ENCODE measurements at places on chromosomes 3 and 15.

- no peak for DNase-seq
Observed at GRCh38 chr3:105653166-105653565, 215.6 kb downstream of the CBLB start.

GRCh38 chr3:15659254-15659975 lies 57.9 kb downstream of the BTD start:
- no peak for DNase-seq

- DNase-seq, result no peak
Observed at GRCh38 chr3:157398598-157398997, 38.1 kb upstream of the PTX3 start.

- DNase-seq, result peak; percentile 35
Observed at GRCh38 chr3:7843441-7843840, 658.2 kb upstream of the LMCD1 start.

DNA sequence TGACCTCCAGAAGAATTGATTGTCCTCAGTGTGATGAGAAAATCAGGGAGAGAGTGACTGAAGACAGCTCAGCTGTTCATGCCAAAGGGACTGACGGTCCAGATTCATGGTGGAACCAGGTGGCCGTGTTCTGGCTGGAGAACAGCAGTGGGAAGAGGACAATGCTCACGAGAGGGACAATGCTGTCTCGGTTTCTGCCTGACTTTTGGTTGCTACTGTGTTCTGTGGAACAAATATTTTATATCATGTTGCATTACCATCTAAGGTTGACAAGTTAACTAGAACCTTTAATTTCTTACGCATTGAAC lies 58.0 kb upstream of the ULK4 start:
- DNase-seq, result no peak

DNA sequence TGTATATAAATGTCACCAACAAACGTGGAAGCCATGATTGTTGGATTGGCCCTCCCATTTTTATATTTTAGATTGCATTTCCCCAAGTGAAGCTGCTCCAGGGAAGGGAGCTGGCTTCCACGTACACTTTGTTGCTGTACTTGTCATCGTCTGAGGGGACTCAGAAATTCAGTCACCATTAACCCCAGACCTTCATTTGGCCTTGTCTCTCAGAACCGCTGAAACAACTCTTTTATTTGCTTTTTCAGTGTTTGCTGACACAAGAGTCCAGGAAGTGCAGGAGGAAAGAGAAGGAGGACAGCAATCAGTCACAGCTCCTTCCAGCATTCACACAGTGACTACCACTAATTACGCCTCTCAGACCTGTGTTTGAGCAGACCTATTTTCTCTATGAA lies 276.5 kb downstream of the TBL1XR1 start:
- peak; percentile 16 for DNase-seq

- no peak for DNase-seq
Observed at GRCh38 chr3:122975924-122976293, 51.7 kb downstream of the SEMA5B start.

DNA sequence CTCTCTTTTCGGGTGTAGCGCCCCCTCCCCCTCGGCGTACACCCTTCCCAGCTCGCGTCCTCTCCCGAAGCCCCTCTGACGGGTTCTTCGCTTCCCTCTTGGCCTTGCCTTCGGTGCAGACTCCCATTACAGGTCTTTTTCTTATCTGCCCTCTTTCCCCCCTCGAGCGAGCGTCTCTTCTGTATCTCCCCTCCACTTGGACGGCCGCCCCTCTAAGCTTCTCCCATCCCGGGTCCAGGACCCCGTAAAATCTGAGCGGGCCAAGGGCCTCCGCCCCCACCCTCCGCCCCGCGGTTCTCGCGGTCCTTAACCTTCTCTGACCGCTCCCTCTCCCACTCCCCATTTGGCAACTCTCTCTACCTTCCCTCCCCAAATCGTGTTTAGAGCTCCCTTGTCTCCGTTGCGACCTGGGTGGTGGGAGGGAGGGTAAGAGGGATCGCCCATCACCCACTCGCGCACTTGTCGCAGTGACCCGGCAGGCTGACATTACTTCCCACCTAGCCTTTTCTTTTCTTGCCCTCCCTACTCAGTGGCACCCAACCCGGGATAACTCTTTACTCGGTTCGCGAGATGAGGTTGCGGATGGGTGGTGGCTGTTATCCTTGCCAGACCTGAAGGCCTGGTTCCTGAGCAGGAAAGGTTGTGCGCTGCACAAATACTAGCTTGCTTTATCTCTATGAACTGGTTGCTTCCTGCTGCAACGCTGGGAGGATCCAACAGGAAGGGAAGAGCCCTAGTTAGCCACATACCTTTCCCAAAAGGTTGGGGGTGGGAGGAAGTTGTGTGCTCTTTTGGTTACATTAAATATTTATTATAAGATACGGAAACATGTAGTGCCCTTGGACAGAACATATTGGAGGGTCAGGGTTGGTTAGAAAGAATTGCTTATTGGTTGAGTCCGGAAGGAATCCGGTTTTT lies 922 bp downstream of the RAB11A start:
- DNase-seq, result peak; percentile 65

DNA sequence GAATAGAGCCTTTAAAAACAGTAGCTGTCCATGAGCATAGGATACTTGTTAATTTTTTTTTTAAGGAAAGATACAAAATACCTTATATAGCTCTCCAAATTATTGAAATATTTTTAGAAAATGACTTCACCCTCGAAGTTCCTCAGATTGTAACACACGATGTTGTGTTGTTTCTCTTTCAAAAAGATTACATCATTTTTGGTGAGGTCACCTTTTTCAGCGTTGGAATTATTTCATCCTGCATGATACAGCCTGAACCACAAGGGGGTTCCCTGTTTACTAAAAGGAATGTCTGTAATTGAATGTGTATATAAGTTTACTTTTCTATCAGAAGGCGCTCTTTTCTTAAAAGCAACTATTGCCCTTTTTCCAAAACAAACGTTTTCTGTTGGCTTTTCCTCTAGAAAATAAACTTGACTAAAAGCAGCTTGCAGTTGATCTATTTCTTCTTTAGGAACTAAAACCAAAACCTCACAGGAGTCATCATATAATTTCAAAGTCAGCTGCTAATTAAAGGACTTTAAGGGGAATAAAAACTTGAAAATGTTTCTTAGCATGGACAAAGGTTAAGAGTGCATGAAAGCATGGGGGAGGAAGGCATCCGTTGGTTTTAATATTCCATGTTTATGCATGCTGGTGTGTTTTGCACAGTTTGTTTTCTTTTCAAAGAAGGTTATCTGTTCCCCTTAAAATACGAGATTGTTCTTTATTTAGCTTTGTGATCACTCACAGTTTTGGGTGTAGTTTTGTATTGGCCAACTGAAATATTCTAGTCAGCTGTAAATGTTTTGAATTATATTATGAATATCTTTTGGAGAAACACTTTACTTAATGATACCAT lies 29.4 kb downstream of the LYSMD4 start:
- DNase-seq, result peak; percentile 83

DNA sequence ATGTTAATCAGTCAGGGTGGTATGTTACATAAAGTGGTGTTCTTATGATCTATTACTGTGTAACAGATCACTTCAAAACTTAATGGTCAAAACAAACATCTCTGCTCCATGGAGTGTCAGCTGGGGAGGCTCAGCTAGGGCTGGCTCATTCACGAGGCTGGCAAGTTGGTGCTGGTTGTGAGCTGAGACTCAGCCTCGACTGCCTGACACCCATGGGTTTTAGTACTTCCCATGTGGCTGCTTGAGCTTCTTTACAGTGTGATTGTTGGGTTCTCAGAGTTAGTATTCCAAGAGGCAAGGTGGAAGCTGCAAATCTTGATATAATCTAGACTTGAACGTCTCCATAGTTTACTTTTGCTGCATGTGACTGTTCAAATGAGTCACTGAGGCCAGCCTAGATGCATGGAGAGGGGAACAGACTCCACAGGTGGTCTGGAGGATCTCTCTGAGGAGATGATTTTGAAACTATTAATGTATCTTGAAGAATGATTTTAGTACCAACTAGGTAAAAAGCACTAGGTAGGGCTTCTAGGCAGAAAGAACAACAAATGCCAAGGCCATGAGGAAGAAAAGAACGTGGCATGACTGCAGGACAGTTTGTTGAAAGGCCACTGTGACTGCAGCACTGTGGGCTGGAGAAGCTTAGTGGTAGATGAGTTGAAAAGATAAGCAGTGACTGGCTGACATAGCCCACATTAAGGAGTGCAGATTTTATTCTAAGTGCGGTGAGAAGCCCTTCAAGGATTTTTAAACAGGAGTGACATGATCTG lies 281.1 kb upstream of the PROK2 start:
- no peak for DNase-seq

- DNase-seq, result peak; percentile 37
Observed at GRCh38 chr3:170469151-170470062, 50.7 kb downstream of the CLDN11 start.

DNA sequence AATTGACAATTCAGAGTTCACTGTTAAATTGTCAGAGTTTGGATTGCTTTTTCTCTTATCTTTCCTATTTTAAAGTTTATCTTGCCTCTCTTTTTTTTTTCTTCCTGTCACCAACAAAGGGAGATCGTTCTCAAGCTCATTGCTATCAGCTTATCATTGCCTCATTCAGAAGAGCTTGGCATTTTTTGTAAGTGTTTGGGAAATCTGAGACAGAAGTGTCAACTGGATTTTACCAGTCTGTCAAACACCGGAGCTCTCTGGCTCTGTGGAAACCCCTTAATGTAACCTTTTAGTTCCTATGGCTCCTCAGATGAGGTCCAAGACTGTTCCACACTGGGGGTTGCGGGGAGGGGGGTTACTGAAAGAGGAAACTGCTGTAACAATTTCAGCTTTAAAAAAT lies 10.6 kb upstream of the TFG start:
- DNase-seq, result no peak

GRCh38 chr3:152328841-152329240 lies 60.1 kb downstream of the MBNL1 start:
- DNase-seq, result peak; percentile 53

- no peak for DNase-seq
Observed at GRCh38 chr3:128734523-128735189, 8.7 kb downstream of the RAB7A start.

- DNase-seq, result no peak
Observed at GRCh38 chr15:77335298-77335697, 84.6 kb downstream of the PEAK1 start.

- DNase-seq, result no peak
Observed at GRCh38 chr3:155983834-155984474, 113.5 kb downstream of the GMPS start.

GRCh38 chr3:71887256-71887655 lies 102.3 kb upstream of the PROK2 start:
- no peak for DNase-seq

DNA sequence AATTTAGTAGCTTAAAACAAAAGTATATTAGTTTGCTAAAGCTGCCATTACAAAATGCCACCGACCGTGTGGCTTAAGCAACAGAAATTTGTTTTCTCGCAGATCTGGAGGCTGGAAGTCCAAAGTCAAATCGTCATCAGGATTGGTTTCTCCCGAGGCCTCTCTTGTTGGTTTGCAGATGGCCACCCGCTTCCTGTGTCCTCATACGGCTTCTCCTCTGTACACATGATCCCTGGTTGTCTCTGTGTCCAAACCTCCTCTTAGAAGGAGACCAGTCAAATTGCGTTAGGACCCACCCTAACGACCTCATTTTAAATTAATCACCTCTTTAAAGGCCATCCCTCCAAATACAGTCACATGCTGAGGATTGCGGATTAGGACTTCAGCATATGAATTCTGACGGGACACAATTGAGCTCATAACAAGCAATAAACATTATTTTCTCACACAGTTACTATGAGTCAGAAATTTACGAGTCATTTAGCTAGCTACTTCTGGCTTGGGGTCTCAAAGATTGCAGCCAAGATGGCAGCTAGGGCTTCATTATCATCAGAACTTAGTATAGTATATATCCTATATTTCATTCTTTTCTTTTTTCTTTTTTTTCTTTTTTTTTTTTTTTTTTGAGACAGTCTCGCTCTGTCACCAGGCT lies 58.4 kb downstream of the RPL39L start:
- no peak for DNase-seq

DNA sequence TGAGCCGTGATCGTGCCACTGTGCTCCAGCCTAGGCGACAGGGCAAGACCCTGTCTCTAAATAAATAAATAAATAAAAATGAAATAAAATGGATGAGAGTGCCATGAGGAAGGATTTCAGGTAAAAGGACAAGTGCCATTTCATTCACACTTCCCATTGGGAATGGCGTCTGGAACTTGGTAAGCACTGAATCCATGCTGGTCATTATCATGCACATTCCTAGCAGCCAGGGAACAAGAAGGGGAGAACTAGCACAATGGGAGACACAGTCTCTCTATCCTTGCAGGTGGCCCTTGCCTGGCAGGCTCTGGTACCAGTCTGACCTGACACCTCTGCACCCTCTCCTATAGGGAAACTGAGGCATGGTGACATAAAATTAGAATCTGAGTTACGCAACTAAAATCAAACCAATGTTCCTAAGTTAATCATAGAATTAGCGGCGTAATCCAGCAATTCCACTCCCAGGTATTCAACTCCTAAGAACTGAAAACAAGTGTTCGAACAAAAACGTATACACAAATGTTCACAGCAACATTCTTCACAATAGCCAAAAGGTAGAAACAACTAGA lies 70.8 kb upstream of the MFGE8 start:
- DNase-seq, result no peak

DNA sequence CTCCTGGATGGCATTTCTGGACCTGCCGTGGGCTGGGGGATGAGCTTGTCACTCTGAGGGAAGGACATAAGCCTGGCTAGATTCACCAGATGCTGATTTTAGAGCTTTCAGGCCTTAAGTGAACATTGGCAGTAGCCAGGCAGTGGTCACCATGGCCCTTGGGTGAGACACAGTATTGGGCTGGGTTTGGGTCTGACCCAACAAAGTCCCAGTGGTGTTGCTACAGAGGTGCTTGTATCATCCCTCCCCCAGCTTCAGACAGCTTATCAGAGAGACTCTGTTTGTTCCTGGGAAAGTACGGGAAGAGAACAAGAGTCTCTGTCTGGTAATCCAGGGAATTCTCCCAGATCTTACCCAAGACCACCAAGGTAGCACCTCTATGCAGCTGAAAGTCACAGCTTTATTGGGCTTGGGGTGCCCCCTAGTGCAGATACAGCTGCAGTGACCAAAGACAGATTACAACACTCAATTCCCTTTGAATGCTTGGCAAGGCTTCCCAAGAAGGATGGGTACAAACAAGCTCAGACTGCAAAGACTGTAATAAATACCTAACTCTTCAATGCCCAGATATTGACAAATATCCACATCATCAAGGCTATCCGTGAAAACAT lies 9.8 kb upstream of the RUVBL1 start:
- DNase-seq, result peak; percentile 40

DNA sequence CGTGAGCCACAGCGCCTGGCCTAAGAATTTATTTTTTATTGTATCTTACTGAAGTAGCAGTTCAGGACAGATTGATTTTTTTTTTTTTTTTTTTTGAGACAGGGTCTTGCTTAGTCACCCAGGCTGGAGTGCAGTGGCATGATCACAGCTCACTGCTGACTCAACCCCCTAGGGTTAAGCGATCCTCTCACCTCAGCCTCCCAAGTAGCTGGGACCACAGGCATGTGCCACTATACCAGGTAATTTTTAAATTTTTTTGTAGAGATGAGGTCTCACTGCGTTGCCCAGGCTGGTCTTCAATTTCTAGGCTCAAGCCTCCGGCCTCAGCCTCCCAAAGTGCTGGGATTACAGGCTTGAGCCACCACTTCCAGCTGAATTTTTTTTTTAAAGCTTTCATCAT lies 99.8 kb upstream of the HERC1 start:
- no peak for DNase-seq

GRCh38 chr3:171347301-171348039 lies 112.7 kb downstream of the TNIK start:
- no peak for DNase-seq
